ENCODE measurements at places on chromosomes 12 and 14.

- no peak for DNase-seq
These were observed 51.4 kb downstream of the BDKRB1 start for GRCh38 chr14:96307434-96307833.

DNA sequence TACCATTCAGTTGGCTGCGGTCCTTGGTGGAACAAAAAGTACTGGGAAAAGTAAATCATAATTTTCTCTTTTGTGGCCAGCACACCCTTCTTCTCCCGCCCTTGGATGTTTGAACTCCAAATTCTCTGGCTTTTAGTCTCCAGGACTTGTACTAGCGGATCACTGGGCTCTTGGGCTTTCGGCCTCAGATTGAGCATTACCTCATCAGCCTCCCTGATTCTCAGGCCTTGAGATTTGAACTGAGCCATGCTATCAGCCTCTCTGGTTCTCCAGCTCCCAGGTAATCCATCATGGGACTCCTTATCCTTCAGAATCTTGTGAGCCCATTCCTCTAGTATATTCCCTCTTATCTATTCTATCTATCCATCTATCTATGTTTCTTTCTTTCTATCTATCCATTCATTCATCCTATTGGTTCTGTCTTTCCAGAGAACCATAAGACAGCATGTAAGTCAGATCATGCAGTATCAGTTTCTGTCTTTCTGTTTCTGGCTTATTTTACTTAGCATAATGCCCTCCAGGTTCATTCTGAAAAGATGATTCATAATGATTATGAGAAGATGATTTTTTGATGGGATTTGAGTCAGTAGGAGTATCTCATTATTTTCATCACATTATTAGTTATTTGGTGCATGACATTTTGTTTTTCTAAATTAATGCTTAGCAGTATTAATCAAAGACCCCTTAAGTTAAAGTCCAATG is 814.9 kb downstream of the LRFN5 start:
- DNase-seq = no peak

GRCh38 chr12:125064492-125064891 is 743 bp upstream of the AACS start:
- no peak for DNase-seq

DNA sequence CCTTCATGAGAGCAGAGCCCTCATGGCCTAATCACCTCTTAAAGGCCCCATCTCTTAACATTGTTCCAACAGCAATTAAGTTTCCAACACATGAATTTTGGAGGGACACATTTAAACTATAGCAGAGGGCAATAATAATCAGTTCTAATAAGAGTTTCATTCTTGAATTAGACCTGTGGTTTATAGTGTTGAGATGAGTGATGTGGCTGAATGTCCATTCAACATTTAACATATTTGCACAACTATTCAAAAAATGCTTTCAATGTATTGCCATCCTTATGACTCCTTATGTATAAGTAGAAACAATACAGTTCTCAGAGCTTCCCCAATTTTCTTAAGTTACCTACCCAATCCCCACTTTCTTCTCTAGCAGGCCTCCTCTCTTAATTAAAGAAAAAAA is 21.5 kb downstream of the KLHL28 start:
- no peak for DNase-seq

DNA sequence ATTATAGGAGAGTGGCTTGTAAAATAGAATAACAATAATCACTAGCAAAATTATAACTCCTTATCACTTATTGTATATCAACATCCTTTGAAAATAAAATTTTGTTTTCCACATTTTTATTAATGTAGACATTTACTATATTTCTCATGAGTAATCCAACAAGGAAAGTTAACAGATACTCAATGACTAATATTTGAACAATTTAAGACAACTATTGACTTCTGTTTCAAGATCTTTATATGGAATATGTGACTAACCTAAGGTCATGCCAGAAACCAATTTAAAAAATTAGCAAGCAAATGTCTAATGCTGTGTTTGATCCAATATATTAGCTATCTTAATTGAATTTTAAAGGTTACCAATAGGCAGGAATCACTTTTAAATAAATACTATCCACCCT is 638.5 kb upstream of the FLRT2 start:
- no peak for DNase-seq

GRCh38 chr12:31715283-31715825 is 13.5 kb downstream of the AMN1 start:
- peak; percentile 38 for DNase-seq

- DNase-seq = no peak
These were observed 59.9 kb downstream of the CCDC92 start for GRCh38 chr12:123912415-123913380.

- DNase-seq = no peak
These were observed 22.1 kb downstream of the OR10P1 start for GRCh38 chr12:55658635-55659391.

- no peak for DNase-seq
These were observed 12.3 kb upstream of the PITPNM2 start for GRCh38 chr12:123163227-123163626.
